H9 (cell line): ENCODE measurements at places on chromosomes 3 and 15. TPM values are rescaled to one million over a fixed set of nuclear protein-coding genes. Genes with fewer than 3 reads are reported as not detected.

Gene PRKAR2A
- 38.7 and 39.1 TPM in 2 replicates for total RNA-seq

DNA sequence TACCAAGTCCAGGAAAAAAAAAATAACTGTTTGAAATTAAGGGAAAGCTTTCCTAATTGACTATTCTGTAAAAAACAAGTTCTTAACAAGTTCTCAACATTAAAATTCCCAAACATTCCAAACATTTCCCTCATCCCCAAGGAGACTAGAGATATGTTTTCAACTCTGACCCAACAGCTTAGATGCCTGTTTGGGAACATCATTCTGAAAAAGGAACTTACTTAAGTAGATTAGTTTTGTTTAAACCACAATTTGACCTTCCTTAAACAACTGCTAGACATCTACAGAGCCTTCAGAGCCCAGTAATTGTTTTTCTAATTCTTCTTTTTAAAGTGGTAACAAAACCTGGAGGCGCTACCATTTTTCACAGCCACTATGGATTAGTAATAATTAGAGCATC is 12.8 kb downstream of the UBR1 start:
- no peaks in the 10 kb centered on the region for H3K27me3 ChIP-seq
- DNase-seq, result no peak
- H3K27ac ChIP-seq, result no peak overlapping the region
- H3K36me3 ChIP-seq, result peaks cover 4% of the 10 kb centered on the region; the same call in 2 of the 3 replicates

GRCh38 chr3:106263011-106263410 is 394.2 kb upstream of the CBLB start:
- no peak for DNase-seq
- no peaks in the 10 kb centered on the region for H3K27me3 ChIP-seq
- H3K27ac ChIP-seq, result no peak overlapping the region
- H3K36me3 ChIP-seq, result no peaks in the 10 kb centered on the region
- no peak overlapping the region for H3K4me3 ChIP-seq

- no peaks in the 10 kb centered on the region for H3K4me1 ChIP-seq
- no peak for DNase-seq
- H3K36me3 ChIP-seq, result no peaks in the 10 kb centered on the region
- no peak overlapping the region for H3K27ac ChIP-seq
- no peaks in the 10 kb centered on the region for H3K27me3 ChIP-seq
Measured at GRCh38 chr3:72185549-72186399, 400.8 kb upstream of the PROK2 start.

DNA sequence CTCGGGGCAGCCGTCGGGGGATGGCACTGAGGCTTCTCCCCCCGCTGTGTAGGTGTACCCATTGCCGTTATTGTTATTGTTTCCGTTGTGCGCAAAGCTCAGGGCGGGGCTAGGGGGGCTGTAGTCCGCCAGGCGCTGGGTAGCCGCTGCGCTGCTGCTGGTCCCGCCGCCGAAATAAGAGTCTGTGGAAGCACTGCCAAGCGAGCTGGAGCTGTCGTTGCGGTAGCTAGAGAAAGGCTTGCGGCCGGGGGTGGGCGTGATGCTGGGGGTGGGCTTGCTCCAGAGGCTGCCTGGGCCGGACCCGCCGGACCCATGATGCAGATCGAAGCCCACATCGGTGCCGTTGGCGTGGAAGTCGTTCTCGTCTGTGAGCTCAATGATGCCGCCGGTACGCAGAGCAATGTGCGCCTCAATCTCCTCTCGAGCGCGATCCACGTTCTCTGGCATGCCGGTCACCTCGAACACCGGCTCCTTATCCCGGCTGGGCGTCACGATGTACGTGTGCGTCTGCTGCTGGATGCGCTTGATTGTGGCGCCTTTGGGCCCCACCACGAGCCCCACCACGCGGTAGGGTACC is 1.9 kb downstream of the MEX3B start:
- 0 out of 2 replicates have a peak, but pooled peaks cover 2% of the 10 kb centered on the region for H3K4me1 ChIP-seq
- H3K27ac ChIP-seq, result no peak overlapping the region
- peak; percentile 41 for DNase-seq
- H3K4me3 ChIP-seq, result peak overlapping the region; percentile 90

DNA sequence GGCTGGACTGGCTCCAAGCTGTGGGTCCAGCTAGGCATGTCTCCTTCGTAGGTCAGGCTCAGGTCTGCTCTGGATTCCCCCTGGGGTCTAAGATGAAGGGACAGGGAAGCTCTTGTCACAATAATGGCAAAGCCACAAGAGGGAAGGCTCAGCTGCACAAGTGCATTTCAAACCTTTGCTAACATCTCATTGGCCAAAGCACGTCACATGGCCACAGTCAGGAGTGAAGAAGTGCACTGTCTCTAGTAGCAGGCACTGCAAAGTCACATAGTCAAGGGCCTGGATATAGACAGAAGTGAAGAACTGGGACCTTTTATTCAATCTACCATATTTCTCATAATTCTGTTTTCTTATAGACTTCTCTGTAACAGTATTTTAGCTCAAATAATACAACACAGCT is 20.1 kb downstream of the DLEC1 start:
- H3K27me3 ChIP-seq, result no peaks in the 10 kb centered on the region
- no peak for DNase-seq
- H3K27ac ChIP-seq, result no peak overlapping the region
- H3K4me3 ChIP-seq, result no peak overlapping the region
- H3K4me1 ChIP-seq, result no peaks in the 10 kb centered on the region
- H3K36me3 ChIP-seq, result no peaks in the 10 kb centered on the region

GRCh38 chr3:180078592-180078991 is 41.9 kb upstream of the PEX5L start:
- no peak overlapping the region for H3K4me3 ChIP-seq
- no peak for DNase-seq
- no peaks in the 10 kb centered on the region for H3K27me3 ChIP-seq
- no peaks in the 10 kb centered on the region for H3K36me3 ChIP-seq
- no peak overlapping the region for H3K27ac ChIP-seq

DNA sequence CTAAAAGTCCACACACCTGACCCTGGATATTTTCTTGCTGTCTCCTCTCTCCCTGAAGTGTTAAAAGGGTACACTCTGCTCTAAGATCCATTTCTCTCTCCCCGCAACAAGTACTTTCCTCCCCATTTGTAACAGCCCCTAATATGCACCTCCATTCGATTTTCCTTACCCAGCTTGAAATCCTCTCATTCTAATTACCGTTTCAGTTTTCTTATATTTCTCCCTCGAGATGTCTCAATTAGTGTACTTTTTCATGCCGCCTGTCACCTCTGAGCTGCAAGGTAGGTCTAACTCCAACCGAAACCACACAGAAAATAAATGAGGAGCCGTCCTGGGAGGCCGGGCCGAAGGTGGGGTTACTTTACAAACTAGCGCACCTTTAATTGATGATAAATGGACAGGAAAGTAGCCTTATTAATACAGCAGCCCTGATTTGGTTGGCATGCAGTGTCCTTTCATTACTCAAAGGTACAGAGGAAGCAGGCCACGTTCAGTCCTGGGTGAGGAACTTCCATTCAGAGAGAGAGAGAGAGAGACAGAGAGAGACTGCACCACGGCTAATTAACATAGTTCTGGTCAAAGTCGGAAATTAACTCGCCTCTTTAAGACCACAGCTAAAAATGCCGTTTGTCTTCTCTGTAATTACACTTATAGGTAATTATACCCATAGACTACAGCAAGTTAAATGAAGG is 319.9 kb downstream of the ARRDC4 start:
- H3K4me3 ChIP-seq, result no peak overlapping the region
- no peaks in the 10 kb centered on the region for H3K4me1 ChIP-seq
- no peak for DNase-seq
- H3K36me3 ChIP-seq, result no peaks in the 10 kb centered on the region

- no peak for DNase-seq
- no peaks in the 10 kb centered on the region for H3K27me3 ChIP-seq
- H3K36me3 ChIP-seq, result peaks cover 33% of the 10 kb centered on the region
- H3K4me1 ChIP-seq, result peaks cover 12% of the 10 kb centered on the region; the same call in 1 of the 2 replicates
- H3K4me3 ChIP-seq, result no peak overlapping the region
Measured at GRCh38 chr15:68224546-68225250, 4.8 kb downstream of the CLN6 start.

- DNase-seq, result no peak
- no peak overlapping the region for H3K4me3 ChIP-seq
- no peaks in the 10 kb centered on the region for H3K4me1 ChIP-seq
- peaks cover 23% of the 10 kb centered on the region for H3K36me3 ChIP-seq
- H3K27me3 ChIP-seq, result no peaks in the 10 kb centered on the region
- H3K27ac ChIP-seq, result no peak overlapping the region
Measured at GRCh38 chr15:40995656-40996055, 42.4 kb downstream of the CHAC1 start.

Gene MITF
- 0.81 and 0.88 TPM in 2 replicates for total RNA-seq

DNA sequence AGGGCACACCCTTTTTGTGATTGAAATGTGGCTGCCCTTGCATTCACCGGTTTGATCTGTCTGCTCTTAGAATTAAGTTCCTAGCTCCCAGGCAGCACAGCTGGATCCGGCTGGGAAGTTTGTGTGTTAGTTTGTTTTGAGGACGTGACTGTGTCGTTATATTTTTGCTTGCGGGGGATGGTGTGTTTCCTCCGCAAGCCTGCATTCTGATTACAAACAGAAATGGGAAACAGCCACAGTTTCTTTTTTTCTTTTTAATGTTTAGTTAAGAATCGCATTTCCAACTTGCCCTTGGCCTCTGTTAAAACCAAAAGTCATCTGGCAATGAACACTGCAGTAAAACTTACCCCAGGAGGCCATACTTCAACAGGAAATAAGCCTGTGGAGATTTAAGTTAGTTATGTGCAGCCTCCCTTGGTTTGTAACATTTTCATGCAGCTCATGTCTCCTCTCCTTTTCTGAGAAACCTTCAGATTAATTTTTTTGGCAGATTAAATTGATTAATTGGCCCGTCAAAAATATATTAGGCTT is 888 bp downstream of the TMOD3 start:
- H3K4me3 ChIP-seq, result peak overlapping the region; percentile 96
- no peaks in the 10 kb centered on the region for H3K27me3 ChIP-seq
- no peaks in the 10 kb centered on the region for H3K36me3 ChIP-seq
- DNase-seq, result no peak
- no peak overlapping the region for H3K27ac ChIP-seq

Gene MTHFS
- 36.9 and 39.9 TPM in 2 replicates for total RNA-seq

- H3K27ac ChIP-seq, result no peak overlapping the region
- no peaks in the 10 kb centered on the region for H3K36me3 ChIP-seq
Measured at GRCh38 chr3:134313847-134314587, 60.2 kb downstream of the AMOTL2 start.

- no peak overlapping the region for H3K27ac ChIP-seq
- DNase-seq, result peak; percentile 43
- peaks cover 4% of the 10 kb centered on the region; the same call in 1 of the 2 replicates for H3K27me3 ChIP-seq
- H3K36me3 ChIP-seq, result peaks cover 4% of the 10 kb centered on the region; the same call in 2 of the 3 replicates
Measured at GRCh38 chr3:42803414-42804105, 730 bp downstream of the HIGD1A start.

Gene IQCF5
- total RNA-seq, result not detected in 2 replicates

- H3K36me3 ChIP-seq, result peaks cover 3% of the 10 kb centered on the region
- no peak overlapping the region for H3K27ac ChIP-seq
- H3K4me3 ChIP-seq, result no peak overlapping the region
- H3K4me1 ChIP-seq, result no peaks in the 10 kb centered on the region
- DNase-seq, result no peak
Measured at GRCh38 chr3:149898771-149899170, 71.9 kb downstream of the PFN2 start.

Gene SPTBN5
- 0.90 and 0.97 TPM in 2 replicates for total RNA-seq

Gene GRK7
- total RNA-seq, result not detected in 2 replicates

DNA sequence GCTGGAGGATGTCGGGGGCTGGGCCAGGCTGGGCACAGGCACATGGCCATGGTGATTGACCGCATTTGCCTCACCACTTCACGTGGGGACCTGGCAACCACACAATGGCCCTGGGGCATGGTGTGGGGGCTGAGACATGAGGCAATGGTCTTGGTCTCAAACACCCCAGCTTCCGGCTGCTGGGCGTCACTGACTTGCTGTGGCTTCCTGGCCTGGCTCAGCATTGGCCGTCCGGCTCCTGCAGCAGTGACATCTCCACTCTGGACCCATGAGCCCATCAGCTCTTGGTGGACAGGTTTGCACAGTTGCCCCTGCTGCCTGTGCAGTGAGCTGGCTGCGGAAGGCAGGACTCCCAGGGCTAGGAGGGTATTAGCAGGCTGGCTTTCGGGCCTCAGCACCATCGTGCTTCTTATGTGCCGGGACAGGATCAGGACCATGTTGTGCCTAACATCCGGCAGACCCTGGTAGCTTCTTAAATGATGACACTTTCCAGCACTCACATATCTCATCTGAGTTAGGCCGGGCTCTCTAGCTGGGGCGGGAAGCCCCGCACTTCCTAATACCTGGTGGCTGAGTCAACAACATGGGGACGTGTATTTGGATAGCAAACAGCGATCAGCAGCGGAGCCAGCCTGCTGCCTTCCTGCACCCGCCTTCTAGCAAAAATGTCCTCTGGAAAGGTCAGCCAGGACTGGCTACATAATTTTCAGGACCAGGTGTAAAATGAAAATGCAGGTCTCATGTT is 34.1 kb downstream of the ZNF710 start:
- H3K4me1 ChIP-seq, result peaks cover 15% of the 10 kb centered on the region; the same call in 1 of the 2 replicates
- H3K36me3 ChIP-seq, result peaks cover 2% of the 10 kb centered on the region; the same call in 1 of the 2 replicates
- H3K4me3 ChIP-seq, result no peak overlapping the region
- no peak for DNase-seq
- H3K27me3 ChIP-seq, result no peaks in the 10 kb centered on the region

- H3K36me3 ChIP-seq, result peaks cover 7% of the 10 kb centered on the region
- no peak overlapping the region for H3K27ac ChIP-seq
- no peaks in the 10 kb centered on the region for H3K27me3 ChIP-seq
- no peak overlapping the region for H3K4me3 ChIP-seq
- H3K4me1 ChIP-seq, result peaks cover 9% of the 10 kb centered on the region; the same call in 1 of the 2 replicates
Measured at GRCh38 chr15:66751579-66751978, 49.5 kb downstream of the SMAD6 start.

DNA sequence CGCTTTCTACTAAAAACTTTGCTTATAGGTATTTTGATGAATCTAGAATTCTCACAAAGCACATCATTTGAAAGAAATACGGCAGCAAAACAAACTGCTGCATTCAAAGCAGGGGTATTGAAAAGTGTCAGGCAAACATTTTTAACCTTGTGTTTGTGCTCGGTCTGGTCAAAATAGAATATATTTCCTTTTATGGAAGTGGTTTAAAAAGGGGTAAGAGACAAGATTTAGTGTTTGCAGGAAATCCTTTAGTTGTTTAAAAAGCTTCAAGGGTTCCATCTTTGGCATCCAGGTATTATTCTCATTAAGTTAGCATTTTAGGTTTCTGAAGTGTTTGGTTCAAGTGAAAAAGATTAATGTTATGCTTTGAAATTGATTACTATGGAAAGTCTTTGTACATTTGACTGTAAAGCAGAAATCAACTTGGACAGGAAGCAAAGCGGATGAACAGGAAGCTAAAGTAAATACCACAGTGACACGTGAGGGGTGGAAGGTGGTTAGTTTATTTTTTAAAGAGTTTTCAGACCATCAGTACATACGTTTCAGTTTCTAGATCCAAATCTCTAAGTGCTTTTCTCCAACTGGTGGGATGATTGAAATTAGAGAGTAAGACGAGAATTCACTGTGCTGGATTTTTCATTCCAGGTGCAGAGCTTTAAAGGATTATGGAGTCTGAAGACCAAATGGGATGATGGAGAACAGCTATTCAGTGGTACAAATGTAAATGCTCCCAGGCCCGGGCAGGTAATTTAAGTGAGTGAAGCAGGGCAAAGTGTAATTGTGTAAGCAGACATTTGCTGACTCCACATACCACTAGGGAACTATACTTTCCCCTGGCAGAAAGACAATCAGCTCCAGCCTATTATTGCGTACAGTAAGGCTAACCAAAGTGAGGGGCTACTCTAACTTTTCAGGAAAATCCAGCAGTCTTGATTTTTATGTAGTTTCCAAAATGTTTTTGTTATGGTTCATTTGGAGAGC is 341.8 kb upstream of the TBL1XR1 start:
- DNase-seq, result no peak
- no peaks in the 10 kb centered on the region for H3K27me3 ChIP-seq
- H3K4me1 ChIP-seq, result peaks cover 5% of the 10 kb centered on the region; the same call in 1 of the 2 replicates
- no peaks in the 10 kb centered on the region; the same call in 2 of the 3 replicates for H3K36me3 ChIP-seq
